ENCODE measurements at places on chromosomes 16 and 17. TPM values are rescaled to one million over a fixed set of nuclear protein-coding genes. Genes with fewer than 3 reads are reported as not detected.

SEBOX gene
- not detected for total RNA-seq

STX1B gene
- total RNA-seq = 1.1 TPM

HOXB1 gene
- not detected for total RNA-seq

GUCY2D gene
- total RNA-seq = under 0.01 TPM

MEOX1 gene
- total RNA-seq = not detected

JPH3 gene
- not detected for total RNA-seq

CCL8 gene
- not detected for total RNA-seq

TNK1 gene
- not detected for total RNA-seq

ABCA8 gene
- 47.4 TPM for total RNA-seq

ODAD4 gene
- 0.37 TPM for total RNA-seq

SEC14L1 gene
- 36.0 TPM for total RNA-seq

KRT222 gene
- total RNA-seq = 0.20 TPM

KCNJ12 gene
- 0.39 TPM for total RNA-seq

CNGB1 gene
- total RNA-seq = not detected

HEATR9 gene
- total RNA-seq = not detected

CHP2 gene
- total RNA-seq = not detected

CACNG3 gene
- total RNA-seq = not detected

TMC8 gene
- not detected for total RNA-seq

CDH8 gene
- not detected for total RNA-seq

NAGS gene
- 41.4 TPM for total RNA-seq

TP53TG3B gene
- not detected for total RNA-seq

CACNG1 gene
- not detected for total RNA-seq

C1QTNF8 gene
- total RNA-seq = not detected

ADAD2 gene
- not detected for total RNA-seq

CLEC18C gene
- total RNA-seq = 0.20 TPM

DLX3 gene
- total RNA-seq = 0.98 TPM

SLC6A2 gene
- total RNA-seq = not detected

SPIRE2 gene
- 3.9 TPM for total RNA-seq

CD300LB gene
- not detected for total RNA-seq

CNTD1 gene
- total RNA-seq = not detected

TM4SF5 gene
- not detected for total RNA-seq

C17orf107 gene
- 0.59 TPM for total RNA-seq

SPHK1 gene
- 32.0 TPM for total RNA-seq

TUBB3 gene
- total RNA-seq = 348 TPM

MYO15A gene
- total RNA-seq = 0.20 TPM

SLC13A2 gene
- not detected for total RNA-seq

MYCBPAP gene
- total RNA-seq = 0.98 TPM

MT1E gene
- total RNA-seq = 226 TPM

DRC3 gene
- total RNA-seq = 0.39 TPM

TEX14 gene
- total RNA-seq = 0.73 TPM

USP32 gene
- 73.7 TPM for total RNA-seq

ABCC1 gene
- total RNA-seq = 22.8 TPM

TEKT1 gene
- total RNA-seq = not detected

CDRT15L2 gene
- not detected for total RNA-seq

KRT32 gene
- total RNA-seq = not detected

NTN1 gene
- total RNA-seq = 0.37 TPM

CACNA1G gene
- total RNA-seq = 0.39 TPM

GRIN2C gene
- total RNA-seq = under 0.01 TPM

GDPD1 gene
- 0.37 TPM for total RNA-seq

ALDH3A1 gene
- 0.20 TPM for total RNA-seq

GRB7 gene
- total RNA-seq = 0.20 TPM

TBC1D26 gene
- total RNA-seq = not detected

SPPL2C gene
- not detected for total RNA-seq

Data from subcutaneous preadipocyte (primary cell).